ENCODE measurements at places on chromosomes 5 and 9. TPM values are rescaled to one million over a fixed set of nuclear protein-coding genes. Genes with fewer than 3 reads are reported as not detected.
A peak's percentile ranks its signal among the peaks of the same experiment; 100 is the strongest.

- no peak for DNase-seq
Measured at GRCh38 chr9:115393976-115394775, 276.2 kb upstream of the TNC start.

- no peak for DNase-seq
Measured at GRCh38 chr5:93378073-93378472, 202.9 kb downstream of the NR2F1-AS1 start.

DNA sequence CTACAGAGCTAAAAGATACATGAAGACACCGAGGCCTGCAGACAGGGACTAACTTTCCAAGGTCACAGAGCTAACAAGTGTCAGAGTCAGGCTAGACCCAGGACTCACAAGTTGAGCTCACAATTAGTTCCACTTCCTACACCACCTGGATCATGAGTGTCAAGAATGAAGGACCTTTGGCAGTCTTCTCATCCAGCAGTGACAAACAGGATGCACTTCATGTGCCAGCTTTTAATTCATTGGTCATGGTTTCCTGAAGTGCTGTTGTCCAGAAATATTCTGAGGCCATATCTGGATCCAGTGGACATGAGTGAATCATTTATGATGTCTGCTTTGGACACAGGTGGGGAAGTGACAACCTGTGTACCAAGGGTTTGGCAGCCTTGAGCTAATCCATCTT lies 77.4 kb downstream of the KCNIP1 start:
- DNase-seq, result no peak

DNA sequence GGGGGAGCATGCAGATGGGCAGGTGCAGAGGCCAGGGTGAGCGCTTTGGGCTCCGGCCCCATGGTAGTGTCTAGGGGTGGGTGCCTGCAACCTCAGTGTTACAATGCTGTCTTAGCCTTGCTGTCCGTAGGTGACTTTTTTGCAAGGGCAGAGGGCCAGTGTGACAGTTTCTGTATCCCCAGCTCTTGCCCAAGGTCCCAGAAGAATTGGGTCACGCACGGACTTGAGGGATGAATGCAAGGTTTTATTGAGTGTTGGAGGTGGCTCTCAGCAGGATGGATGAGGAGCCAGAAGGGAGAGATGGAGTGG lies 492.5 kb downstream of the AGTPBP1 start:
- DNase-seq, result no peak

DNA sequence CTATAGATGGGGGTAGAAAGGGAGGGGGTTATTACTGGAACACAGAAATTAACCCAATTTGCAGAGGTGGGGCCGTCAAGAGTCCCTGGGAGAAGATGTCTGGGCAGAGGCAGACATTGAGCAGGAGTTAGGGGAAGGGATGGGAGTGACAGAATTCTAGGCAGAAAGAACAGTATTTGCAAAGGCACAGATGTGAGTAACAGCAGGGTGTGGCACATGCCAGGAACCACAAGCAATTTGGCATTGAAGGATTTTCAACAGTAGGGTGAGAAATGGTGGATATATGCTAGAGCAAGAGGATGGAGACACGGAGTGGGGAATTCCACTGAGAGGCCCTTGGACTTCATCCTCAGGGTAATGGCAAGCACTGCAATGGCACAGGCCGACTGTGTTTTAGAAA lies 71.6 kb upstream of the FRRS1L start:
- DNase-seq, result no peak

- no peak for DNase-seq
Measured at GRCh38 chr9:72982146-72982799, 29.4 kb upstream of the ALDH1A1 start.

GRCh38 chr9:93217706-93218105 lies 33.8 kb downstream of the WNK2 start:
- DNase-seq, result peak; percentile 11

GRCh38 chr5:119319890-119320289 lies 35.9 kb upstream of the TNFAIP8 start:
- no peak for DNase-seq

- no peak for DNase-seq
Measured at GRCh38 chr5:17412760-17413671, 85.0 kb upstream of the TAF11L2 start.

GRCh38 chr9:131490514-131490913 lies 12.2 kb upstream of the POMT1 start:
- no peak for DNase-seq

GRCh38 chr5:95076395-95077185 lies 208.3 kb downstream of the MCTP1 start:
- no peak for DNase-seq

- no peak for DNase-seq
Measured at GRCh38 chr5:170348137-170348633, 41.0 kb downstream of the KCNMB1 start.

- no peak for DNase-seq
Measured at GRCh38 chr5:107532916-107533315, 137.8 kb downstream of the EFNA5 start.

GRCh38 chr5:117041926-117042595 lies 467.4 kb upstream of the SEMA6A start:
- DNase-seq, result no peak

- no peak for DNase-seq
Measured at GRCh38 chr5:73648515-73648914, 22.5 kb downstream of the ARHGEF28 start.

DNA sequence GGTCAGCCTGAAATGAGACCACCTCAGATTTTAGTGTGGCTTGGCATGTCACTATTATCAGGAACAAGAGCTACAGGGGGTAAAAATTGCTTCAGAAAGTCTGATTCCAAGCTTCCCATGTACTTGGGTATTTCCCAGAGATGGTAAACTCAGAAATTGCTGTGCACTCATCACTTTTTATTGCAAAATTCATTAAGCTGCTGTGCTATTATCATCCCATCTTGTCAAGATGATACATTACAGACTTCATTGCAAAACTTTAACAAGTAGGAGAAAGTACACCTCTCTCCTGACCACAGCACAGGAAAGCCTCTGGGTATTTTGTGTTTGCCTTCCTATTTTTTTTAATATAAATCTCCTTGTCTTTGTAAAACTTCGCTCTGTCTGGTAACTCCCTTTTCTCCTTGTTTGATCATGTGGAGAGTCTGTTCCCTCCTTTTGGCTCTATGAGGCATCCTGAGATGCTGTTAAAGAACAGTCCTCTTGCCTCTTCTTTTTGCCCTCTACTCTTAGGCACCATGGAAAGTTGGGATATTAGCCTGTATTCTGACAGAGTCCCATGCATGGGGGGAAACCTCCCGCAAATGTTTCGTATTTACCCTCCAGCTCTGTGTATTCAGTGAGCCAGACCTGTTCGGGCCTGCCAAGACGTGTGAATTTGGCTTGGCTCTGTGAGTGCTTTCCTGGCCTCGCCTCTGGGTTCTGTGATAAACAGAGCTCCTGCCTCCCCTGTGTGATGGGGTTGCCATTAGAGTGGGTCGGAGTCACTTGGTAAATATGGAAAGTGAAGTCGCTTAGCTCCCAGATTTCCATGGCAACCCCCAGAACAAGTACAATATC lies 260.7 kb downstream of the NR3C1 start:
- DNase-seq, result peak; percentile 70

DNA sequence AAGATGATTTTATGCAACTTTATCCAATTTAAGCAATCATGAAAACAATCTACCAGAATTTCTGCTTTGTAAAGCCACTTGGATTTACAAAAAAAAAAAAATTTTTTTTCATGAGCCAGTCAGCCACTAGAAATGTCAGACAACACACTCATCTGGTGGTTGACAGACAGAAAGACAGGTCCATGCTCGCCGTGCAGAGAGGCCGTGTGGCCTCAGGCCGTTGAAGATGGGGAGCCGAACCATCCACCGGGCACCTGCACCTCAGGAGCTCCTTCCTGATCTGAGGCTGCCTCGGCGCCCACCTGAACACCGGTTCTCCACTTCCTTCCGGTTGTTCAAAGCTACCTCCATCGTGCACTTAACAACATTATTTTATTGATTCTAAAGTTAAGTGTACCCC lies 138.0 kb upstream of the IRX4 start:
- DNase-seq, result no peak

DNA sequence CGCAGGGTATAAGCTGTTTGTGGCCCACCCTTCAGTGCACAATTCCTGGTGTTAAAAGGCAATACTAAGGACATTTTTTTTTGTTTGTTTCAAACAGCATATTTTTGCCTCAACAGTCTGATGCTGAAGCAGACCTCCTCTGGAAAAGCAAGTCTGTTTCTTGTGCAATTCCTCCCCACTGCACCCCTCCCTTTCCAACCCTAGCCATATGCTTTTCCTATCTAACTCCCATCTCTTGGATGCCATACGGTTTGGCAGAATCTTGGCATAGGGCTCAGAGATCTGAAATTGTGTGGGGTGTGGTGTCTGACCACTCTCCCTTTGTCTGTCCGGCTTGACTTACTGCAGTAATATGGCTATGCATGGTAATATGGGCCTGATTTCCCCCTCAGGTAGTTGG lies 161.6 kb downstream of the TMEM38B start:
- DNase-seq, result no peak

DNA sequence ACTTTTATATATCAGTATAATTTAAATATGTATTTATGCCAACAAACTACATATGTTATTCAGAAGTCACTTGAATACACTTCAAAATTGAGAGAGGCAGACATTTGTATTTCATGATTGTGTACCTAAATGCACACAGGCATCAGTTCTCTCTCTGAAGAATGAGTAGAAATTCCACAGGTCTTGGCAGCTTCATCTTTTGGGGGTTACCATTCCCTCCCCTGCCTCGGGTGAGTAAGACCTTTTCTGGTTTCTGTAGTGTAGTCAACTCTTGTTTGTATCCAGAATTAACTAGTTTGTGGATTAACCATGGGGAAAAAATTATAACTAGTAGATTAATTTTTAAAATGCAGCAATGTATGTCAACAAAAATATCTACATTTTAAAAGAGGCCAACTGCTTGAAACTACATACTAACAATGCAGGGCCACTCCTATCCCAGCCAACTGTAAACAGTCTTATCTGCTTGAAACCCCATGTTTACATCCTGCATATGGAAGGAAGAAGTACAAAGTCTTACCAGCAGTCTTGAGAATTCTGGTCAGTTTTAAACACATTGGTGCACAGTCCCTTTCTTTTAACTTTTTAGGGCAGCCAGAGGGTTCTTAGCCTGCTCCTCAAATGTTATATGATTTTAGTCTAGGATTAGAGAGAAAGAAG lies 339.6 kb upstream of the KIF2A start:
- no peak for DNase-seq

- DNase-seq, result no peak
Measured at GRCh38 chr9:125532812-125533594, 174.0 kb downstream of the MAPKAP1 start.

GRCh38 chr9:90169490-90169889 lies 473.1 kb downstream of the DIRAS2 start:
- DNase-seq, result no peak

GRCh38 chr5:57466544-57466943 lies 16.1 kb downstream of the ACTBL2 start:
- DNase-seq, result no peak

DNA sequence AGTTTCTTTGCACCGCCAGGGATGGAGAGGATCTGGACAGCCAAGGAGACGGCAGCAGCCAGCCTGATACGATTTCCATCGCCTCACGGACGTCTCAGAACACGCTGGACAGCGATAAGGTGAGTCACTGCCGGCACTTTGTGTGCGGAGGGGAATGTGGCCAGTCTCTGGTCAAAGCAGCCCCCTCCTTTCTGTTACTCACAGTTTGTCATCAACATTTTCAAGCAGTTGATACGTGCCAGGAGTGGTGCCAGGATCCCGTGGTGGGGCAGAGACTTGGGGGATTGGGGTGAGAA lies 175.1 kb upstream of the OTULINL start:
- DNase-seq, result no peak

GRCh38 chr5:159802661-159803060 lies 113.6 kb upstream of the ADRA1B start:
- no peak for DNase-seq

DNA sequence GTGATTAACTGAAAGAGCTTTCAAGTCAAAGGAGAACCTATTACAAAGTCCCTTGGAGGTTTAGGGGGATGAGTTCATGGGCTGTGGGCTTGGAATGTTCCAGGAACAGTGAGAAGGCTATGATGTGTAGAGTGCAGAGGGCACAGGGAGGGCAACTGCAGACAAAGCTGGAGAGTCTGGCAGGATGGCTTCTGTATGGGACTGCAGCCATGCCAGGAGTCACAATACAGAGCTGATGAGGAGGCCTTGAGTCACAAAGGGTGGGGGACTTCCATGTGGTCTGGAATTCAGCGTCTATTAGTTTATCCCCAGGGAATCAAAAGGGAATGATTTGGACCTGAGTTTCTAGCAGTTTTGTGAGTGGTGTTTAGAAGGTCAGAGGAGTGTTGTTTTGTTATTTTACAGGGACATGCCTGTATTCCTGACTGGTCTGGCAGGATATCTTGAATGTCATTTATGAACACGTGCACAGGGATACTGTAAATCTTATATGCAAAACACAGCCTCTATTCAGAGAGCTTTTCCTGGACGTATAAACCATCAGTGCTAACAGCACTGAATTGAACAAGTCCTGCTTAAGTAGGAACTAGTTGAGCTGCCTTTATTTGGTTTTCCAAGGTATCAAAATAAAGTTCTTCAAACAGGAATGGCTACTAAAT lies 14.3 kb upstream of the TEK start:
- no peak for DNase-seq

Gene HDAC3
- total RNA-seq, result 21.1 TPM

Gene IFNA21
- total RNA-seq, result not detected

Gene IFNK
- total RNA-seq, result not detected

Gene NMUR2
- not detected for total RNA-seq

Gene FBLL1
- 0.21 TPM for total RNA-seq

Gene ADAMTS12
- total RNA-seq, result 3.4 TPM

Gene KCNN2
- 17.0 TPM for total RNA-seq

Gene GARIN3
- not detected for total RNA-seq

Gene TERT
- total RNA-seq, result not detected

Gene MARVELD2
- total RNA-seq, result 2.0 TPM

Gene NRARP
- total RNA-seq, result 11.5 TPM

Gene RMI1
- 3.8 TPM for total RNA-seq

Gene INSYN2B
- total RNA-seq, result 1.1 TPM

Gene COL27A1
- 7.0 TPM for total RNA-seq

Data from left cardiac atrium (tissue), 4 donors.